Urinary bladder (tissue), 4 donors: ENCODE measurements at places on chromosomes 1 and 21. TPM values are rescaled to one million over a fixed set of nuclear protein-coding genes. Genes with fewer than 3 reads are reported as not detected.

GRCh38 chr21:35895598-35895997 lies 164.7 kb downstream of the SETD4 start:
- DNase-seq = no peak

- no peak for DNase-seq
Measured at GRCh38 chr1:151635479-151636072, 23.7 kb downstream of the SNX27 start.

DNA sequence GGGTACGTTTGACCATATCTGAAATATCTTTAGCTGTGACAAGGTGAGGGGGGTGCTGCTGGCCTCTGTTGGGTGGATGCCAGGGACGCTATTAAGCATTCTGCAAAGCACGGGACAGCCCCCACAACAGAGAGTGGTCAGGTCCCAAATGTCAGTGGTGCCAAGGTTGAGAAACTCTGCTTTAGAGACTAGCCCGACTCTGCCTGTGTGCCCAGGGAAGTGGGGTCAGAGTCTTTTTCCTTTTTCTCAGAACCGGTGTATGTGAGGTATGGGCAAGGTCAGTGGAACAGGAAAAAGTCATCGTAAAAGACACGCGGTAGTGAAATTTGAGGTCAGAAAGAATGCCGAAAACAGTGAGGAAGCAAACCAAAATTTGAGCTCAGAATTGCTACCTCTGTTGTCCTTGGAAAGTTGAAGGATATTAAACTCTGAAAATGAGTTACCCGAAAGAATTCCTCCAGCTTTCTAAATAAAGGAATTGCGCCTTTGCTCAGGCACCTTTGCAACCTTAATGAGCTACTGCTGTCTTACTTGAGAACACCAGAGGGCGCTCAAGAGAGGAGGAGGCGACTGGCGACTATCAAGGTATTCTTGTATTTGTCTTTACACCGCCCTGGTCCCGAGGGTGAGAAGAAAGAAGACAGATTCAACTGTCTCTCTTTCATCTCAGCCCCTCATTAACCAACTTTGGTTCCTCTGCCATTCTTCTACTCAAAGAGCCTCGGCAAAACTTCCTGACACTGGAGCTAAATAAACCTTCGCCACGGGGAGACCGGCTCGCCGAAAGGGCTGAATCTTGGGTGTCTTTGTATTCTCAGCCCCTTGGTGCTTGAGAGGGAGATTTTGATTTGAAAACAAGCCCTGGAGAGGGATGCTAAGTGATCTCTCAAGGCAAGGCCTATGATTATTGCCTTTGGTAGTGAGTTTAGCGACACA lies 85.4 kb upstream of the OLIG2 start:
- DNase-seq = no peak

DNA sequence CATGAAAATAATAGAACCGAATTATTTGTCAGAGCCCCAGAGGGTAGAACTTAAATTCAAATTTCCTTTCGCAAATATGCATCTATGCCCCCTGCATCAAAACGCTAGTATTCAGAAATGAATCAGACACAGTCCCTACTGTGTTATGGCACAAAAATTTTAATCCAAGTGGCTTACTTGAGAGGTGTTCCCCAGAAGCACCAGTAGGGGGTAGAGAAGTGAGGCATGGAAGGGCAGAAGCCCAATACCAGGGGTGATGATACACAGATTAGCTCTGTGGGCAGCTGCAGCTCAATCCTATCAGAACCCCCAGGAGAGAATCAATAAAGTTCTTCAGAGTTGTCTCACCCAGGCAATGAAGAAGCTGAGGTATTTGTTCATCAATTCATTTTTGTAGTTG lies 342.2 kb downstream of the OMA1 start:
- no peak for DNase-seq

The SAMSN1 gene
- 16.2 TPM for total RNA-seq

The DIPK1A gene
- 21.8 TPM for total RNA-seq

- no peak for DNase-seq
Measured at GRCh38 chr1:3708791-3709190, 43.5 kb upstream of the CCDC27 start.
